ENCODE measurements at places on chromosomes 12 and 14.

DNA sequence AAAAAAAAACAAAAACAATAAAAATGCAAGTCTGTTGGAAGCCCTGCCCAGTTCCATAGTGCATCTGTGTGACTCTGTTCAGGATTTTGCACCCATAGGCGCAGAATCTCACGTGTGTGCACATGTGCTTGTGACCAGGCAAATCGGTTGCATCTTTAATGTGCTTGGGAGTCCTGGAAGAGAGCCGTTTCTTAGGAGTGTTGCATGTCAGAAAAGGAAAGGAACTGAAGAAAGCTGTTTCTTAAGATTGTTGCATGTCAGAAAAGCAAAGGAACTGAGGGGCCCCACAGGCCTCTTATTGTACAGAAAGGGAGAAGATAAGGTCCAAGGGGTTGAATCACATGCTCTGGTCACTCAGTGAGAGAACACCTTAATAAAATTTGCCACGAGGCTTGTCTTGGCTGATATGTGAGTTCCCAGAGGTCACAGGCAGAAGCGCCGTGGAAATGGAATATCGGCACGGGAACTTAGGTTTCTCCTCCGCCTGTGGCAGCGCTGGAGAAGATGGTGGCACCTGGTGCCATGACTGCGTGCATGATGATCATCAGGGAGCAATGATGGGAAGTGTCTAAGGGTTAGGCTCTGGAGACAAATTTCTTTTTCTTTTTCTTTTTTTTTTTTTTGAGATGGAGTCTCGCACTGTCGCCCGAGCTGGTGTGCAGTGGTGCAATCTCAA is 90.0 kb downstream of the LRRC74A start:
- DNase-seq = no peak

DNA sequence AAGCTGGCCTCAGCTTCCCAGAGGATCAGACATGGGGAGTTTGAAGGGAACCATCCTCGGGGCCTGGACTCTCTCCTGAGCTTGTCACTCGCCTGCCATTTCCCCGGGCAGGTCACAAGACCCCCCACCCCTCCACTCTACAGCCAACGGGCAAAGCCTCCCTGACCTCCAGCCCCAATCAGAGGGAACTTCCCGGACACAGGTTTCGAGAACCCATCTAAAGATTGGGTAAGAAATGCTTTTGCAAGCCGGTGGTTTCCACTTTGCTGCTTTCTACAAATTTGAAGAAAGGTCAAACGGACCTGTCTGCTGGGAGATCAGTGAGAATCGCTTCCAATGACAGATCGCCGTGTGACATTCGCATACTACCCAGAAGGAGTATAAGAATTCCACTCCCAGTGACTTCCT is 89.6 kb downstream of the SCARB1 start:
- DNase-seq = no peak

- no peak for DNase-seq
Observed at GRCh38 chr12:50016501-50017475, 8.5 kb downstream of the RACGAP1 start.

DNA sequence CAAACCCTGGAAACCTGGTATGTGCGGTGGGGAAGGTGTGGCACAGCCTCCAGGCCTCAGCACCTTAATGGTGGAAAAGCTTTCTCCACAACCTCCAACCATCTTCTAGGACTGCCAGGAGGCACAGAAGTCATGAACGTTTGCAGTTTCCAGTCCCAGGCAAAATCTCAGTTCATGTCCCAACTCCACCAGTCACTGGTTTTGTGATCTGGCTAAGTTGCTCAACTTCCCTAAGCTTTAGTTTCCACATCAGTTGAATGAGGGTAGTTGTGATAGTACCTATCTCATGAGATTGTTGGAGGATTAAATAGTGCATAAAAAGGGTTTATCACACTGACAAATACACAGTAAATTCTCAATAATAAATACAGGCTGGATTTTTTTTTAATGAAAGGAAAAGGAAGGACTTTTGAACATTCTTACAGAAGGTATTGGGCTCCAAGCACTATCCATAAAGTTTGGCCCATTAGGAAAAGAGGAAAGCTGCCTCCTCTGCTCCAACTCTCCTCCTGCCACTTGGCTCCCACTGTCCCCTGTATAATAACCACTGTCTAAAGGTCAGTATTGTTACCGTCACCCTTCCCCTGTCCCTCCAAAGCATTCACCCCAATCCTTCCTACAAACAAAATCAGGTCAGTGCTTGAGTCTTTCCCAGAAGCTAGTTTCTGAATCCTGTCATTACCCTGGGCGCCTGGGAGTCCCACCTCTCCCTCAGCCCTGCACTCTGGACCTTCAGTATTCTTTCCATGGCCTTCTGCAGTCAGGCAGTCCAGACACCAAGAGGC is 6.3 kb downstream of the PCK2 start:
- no peak for DNase-seq

- no peak for DNase-seq
Observed at GRCh38 chr12:23576372-23576771, 373.1 kb downstream of the SOX5 start.

- DNase-seq = no peak
Observed at GRCh38 chr12:66055837-66056319, 74.7 kb downstream of the LLPH start.

All from activated naive CD4-positive, alpha-beta T cell (primary cell).